Naive thymus-derived CD4-positive, alpha-beta T cell (primary cell): ENCODE measurements at places on chromosomes 3 and 15. TPM values are rescaled to one million over a fixed set of nuclear protein-coding genes. Genes with fewer than 3 reads are reported as not detected.

Gene ELL3
- total RNA-seq = 1.9 TPM

GRCh38 chr3:195442573-195443390, at the start of gene ACAP2:
Gene ACAP2, minus strand, starts transcription at chr3:195443020. Its CDS starts 173 bp downstream, at chr3:195442847.
- peak; percentile 97 for DNase-seq

Gene C3orf85
- not detected for total RNA-seq

- no peak for DNase-seq
Measured at GRCh38 chr3:4953119-4953518, 26.1 kb upstream of the BHLHE40 start.

Gene LIPH
- not detected for total RNA-seq

GRCh38 chr15:45378149-45378912, at the start of gene GATM:
Gene GATM, minus strand, starts transcription at chr15:45378544. Its CDS starts 91 bp downstream, at chr15:45378453.
- DNase-seq = peak; percentile 13

DNA sequence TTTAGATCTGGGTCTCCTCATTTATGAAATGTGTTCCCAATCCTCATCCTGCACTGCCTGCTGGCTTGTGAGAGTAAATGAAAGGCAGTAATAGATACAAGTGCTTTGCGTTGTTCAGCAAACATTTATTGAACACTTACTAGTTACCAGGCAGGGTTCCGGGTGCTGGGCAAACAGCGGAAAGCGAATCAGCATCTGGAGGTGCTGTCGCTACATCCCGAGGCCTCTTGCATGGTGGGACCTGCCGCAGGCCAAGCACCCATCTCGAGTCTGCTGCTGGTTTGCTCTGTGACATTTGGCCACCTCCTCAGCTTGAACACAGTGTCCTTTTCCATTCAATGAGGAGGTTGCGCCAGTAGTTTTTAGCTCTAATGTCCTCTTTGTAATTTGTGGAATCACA, 24.8 kb downstream of the TRAK1 start:
- no peak for DNase-seq

DNA sequence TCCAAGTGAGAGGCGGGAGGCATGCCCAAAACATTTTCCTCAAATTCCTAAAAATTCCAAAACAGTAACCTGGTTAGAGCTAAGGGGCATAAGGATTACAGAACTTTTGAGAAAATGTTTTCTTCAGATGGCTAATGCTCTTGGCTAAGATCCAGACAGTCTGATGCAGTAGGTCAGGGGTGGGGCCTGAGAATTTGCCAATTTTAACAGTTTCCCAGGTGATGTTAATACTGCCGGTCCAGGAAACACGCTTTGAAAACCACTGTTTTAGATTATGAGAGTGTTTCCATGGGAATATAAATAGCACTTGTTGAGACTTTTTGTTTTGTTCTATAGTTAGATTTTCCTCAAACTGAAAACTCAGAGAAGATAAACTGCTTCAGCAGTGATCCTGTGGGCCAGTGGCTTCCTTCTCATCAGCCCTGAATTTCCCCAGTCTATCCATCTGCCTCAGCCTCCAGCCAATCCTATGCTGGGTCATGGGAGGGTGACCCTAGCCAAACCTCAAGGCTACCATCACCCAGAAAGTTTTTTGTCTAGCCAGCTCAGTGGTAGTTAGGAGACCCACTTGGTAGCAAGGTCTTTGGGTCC, 71.6 kb upstream of the ACP3 start:
- no peak for DNase-seq

Gene LARP6
- not detected for total RNA-seq

Gene CFAP44
- total RNA-seq = 40.9 TPM

- DNase-seq = no peak
Measured at GRCh38 chr15:86879250-86880229, 799.9 kb downstream of the AGBL1 start.

DNA sequence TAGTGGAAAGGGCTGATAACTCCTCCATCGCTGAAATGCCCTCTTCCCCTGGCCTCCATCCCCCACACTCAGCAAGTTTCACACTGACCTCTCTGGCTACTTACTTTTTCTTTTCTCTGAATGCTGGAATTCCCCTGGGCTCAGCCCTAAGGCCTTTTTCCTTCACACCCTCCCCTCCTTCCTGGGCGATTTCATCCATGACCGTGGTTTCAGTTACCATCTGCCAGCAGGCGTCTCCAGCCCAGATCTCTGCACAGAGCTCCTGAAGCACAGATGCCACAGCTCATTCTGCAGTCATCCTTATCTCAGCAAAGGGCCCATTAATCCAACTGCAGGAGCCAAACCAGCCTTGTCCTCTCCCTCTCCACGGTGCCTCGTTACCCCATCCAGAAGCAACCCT, 114.0 kb downstream of the RFTN1 start:
- no peak for DNase-seq

Gene MFSD1
- 34.7 and 41.1 TPM in 2 replicates for total RNA-seq

Gene UTS2B
- total RNA-seq = not detected

DNA sequence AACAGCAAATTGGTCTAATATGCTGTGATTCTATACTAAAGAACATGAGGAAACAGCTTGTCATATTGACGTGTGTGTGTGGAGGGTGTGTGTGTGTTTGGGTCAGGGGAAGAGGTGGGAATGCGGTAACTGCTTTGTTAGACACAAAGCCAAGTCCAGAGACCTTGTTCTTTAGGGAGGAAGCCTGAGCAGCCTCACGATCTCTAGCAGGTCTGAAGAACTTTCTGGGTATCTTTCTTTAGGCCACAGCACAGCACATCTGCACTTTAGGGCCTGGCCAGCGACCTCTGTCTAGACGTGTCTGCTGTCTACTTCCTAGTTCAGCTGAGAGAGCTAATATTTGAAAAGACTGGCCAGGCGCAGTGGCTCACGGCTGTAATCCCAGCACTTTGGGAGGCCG, 220.0 kb upstream of the TPRG1 start:
- no peak for DNase-seq

Gene COL6A5
- not detected for total RNA-seq

GRCh38 chr15:55267401-55268175, 22.0 kb downstream of the RAB27A start:
- peak; percentile 46 for DNase-seq

- no peak for DNase-seq
Measured at GRCh38 chr3:30640851-30641250, 34.5 kb downstream of the TGFBR2 start.
